Right forelimb (tissue), 1 donor: ENCODE measurements at places on chromosomes 1 and 21.
A peak's percentile ranks its signal among the peaks of the same experiment; 100 is the strongest.

GRCh38 chr1:167095368-167095767 is 1.5 kb downstream of the STYXL2 start:
- DNase-seq = no peak

GRCh38 chr1:88141499-88142074 is 542.5 kb upstream of the PKN2 start:
- DNase-seq = no peak

DNA sequence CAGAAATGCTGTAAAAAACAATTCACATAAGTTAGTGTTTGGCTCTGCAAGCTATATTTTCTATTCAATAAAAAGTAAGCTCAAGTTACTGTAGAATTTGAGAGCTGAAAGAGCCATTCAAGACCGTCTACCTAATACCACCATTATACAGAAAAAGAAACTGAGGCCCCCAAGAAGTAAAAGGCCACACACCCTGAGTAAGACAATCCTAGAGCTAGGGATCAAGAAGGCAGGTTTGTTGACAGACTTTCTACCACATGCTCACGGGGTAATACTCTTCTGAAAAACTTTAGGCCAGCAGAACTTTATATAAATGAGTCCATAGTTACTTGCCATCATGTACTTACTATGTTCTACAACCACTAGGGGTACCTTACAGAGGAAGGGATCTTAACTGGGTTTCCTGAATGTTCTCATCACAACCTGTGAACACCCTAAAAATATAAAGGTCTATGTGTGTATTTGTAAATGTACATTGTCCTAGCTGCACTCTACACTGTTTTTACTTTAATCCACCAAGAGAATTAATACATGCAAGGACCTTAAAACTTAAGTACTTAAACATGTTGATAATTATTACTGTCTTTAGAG is 2.7 kb downstream of the PSMG1 start:
- DNase-seq = no peak

DNA sequence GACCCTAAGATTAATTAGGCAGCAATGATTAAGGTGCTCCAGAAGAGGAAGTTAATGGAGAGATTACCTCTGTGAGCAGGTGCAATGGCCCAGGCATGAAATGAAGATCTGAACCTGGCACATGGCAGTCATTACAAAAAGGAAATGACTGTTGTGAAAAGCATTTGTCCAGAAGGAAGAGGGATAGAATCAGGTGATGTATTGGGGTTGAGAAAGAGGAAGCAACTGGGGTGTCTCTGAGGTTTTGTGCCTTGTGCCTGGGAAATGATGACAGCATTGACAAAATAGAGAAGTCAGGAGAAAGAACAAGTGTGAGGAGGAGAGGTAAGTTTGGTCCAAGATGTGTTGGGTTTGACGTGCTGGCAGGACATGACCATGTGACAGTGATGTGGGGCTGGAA is 5.6 kb downstream of the CRCT1 start:
- DNase-seq = no peak

- DNase-seq = no peak
Observed at GRCh38 chr1:160779626-160780397, 16.2 kb upstream of the LY9 start.

GRCh38 chr1:13730291-13730690 is 30.3 kb downstream of the PRDM2 start:
- DNase-seq = no peak

- DNase-seq = no peak
Observed at GRCh38 chr1:205091043-205091740, 6.9 kb upstream of the TMEM81 start.

DNA sequence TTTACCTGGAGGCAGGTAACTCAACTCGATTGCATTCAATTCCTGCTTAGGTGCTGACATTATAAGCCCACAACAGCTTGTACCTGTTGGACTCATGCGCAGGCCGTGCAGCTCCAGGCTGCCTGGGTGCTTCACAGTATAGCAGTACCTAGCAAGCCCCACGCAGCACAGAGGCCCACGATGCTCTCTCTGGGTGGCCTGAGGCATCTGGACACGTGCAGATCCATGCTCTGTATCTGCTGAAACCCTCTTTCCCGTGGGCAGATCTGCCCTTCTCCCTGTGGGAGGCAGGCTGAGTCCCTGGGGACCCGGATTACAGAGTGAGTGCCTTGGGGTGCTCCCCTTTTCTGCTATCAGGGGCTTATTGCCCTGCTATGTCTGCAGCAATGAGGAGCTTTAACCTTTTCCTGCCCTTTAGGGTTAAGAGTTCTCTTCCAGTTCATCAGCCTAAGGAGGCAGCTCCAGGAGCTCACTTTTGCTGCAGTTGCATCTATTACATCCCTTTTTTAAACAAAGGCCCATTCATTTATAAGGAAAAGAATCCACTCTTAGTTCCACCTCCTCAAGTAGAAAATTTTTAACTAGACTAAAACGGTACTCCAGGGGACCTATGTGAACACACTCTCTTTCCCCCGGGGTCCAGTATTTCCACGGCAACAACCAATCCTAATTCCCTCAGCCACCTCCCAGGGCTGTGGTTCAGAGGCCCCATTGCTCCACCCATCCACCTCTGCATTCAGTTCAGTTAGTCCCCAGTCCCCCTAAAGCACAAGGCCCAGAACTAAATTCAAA is 19.3 kb downstream of the ITPKB start:
- no peak for DNase-seq

DNA sequence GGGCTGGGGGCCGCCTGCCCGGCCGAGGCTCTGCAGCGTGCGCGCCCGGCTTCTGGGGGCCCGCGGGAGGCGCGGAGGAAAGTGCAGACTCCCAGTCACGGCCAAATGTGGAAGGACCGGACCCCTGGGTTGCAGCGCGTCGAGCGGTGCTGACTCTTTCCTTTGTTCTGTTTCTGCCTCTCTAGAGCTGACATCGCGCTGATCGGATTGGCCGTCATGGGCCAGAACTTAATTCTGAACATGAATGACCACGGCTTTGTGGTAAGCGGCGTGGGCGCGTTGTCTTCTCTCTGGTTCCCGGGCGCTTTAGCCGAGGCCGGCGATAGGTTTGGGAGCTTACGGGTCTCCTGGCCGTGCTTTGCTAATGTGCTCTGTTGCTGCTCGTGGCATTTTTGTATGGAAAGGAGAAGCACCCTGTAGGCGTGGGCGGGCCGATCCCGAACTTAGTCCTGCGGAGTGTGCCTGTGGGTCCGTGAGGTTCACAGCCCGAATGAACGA is 629 bp downstream of the PGD start:
- no peak for DNase-seq

GRCh38 chr1:7418442-7419080 is 352.5 kb upstream of the VAMP3 start:
- peak; percentile 16 for DNase-seq

GRCh38 chr21:37259426-37259825 is 7.7 kb downstream of the VPS26C start:
- no peak for DNase-seq

- DNase-seq = no peak
Observed at GRCh38 chr1:192506741-192507155, 68.8 kb upstream of the RGS1 start.

DNA sequence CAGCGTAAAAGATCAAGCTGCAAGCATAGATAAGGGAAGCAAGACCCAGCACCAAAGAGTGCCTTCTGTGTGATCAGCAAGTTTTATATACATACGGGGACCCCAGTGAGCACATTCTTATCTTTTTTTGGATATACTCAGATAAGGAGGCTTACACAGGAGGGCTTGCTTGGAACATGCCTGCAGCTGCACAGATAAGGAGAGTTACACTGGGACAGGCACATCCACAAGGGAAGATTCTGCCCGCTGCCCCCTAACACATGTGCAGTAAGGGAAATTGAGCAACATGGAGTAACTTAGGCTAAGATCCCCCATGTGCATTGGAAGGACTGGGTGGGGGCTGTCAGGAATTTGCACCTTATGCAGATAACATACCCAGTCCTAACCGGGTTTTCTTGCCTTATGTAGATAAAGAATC is 1334.8 kb downstream of the MRPL39 start:
- no peak for DNase-seq

- DNase-seq = peak; percentile 51
Observed at GRCh38 chr1:29708796-29709703, 472.7 kb downstream of the PTPRU start.

DNA sequence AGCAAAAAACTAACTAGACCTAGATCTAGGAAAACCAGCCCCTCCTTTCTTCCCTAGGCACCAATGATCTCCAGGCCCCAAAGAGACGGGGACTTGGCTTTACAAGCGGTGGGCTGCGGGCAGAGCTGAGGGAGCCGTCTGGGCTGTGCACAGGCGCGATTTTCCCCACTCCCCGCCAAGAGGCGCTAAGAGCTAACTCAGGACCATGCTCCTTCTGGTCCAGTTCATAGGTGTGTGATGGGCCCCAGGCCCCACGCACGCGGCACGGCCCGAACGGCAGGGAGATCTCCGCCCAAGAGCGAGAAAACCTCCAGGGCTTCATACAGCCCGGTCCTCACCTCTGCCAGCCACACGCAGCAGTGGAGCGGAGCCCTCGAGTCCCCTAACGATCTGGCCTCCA is 7.5 kb upstream of the GPR153 start:
- no peak for DNase-seq

- DNase-seq = no peak
Observed at GRCh38 chr1:162036163-162036562, 12.5 kb upstream of the OLFML2B start.

DNA sequence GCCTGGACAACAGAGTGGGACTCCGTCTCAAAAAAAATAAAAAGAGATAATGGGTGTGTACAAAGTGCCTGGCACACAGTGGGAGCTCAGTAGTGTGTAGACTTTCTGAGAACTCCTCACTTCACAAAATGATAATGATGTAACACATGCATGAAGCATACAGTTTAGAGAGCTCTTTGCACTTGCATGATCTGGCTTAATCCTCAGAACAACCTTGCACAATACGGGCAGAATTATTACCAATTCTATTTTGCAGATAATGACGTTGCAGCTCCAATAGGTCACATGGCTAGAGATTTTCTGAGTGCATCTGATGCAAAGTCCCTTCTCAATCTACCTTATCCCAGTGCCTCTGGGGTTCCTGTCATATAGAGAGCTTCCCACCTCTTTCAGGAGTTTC is 71.4 kb downstream of the CD247 start:
- DNase-seq = no peak

DNA sequence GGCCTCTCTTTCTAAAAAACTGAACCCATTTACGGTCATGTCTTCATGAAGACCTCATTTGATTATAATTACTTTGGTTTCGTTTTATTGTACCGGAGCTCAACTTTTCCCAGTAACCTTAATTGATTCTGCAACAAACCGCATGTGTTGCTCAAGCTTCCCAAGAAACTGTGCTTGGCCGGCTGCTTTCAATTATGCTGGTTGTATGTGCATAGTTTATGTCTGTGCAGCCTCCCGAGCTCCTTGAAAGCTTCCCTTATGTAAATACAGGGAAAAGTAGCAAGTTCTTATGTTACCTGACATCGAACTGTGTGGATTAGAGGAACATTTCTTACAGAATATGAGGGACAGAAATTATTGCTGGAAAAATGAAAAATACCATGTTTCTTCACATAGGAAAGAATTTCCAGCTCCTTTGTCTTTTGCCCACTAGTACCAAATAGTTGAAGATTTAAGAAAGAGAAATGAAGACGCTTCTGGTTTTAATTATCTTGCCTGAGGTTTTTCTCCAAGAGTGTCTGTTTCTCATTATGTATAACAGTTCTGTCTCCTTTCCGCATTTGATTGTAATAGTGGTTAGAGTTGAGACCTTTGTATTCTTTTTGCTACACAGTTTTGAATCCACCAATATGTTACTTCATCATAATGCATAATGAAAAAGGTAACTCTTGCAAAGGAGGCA is 2.1 kb downstream of the VCAM1 start:
- DNase-seq = peak; percentile 58

- DNase-seq = no peak
Observed at GRCh38 chr1:243792401-243792800, 57.6 kb downstream of the AKT3 start.

DNA sequence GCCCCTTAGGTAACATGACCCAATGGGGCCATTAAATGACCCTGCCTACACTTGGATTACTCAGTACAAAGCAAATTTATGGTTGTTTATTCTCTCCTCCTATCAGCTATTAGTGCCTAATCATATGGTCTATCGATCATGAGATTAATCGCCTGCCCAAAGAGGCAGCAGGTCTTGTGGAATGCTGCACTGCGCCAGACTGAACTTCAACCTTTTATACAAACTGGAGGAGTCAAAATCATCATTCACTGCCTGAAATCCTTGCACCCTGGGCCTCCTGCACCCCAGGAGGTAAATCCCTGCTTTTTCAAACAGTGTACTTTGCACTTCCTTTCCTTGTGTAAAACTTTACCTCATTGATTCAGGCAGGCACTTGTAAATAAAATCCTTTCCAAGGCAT is 69.7 kb downstream of the NFIA start:
- no peak for DNase-seq

- no peak for DNase-seq
Observed at GRCh38 chr1:113917400-113918082, 11.6 kb upstream of the HIPK1 start.

GRCh38 chr1:18752409-18752808 is 107.1 kb downstream of the TAS1R2 start:
- no peak for DNase-seq

- no peak for DNase-seq
Observed at GRCh38 chr1:42335809-42336518, 929 bp upstream of the FOXJ3 start.

GRCh38 chr1:76264642-76265041 is 190.1 kb downstream of the ST6GALNAC3 start:
- no peak for DNase-seq

GRCh38 chr1:207954104-207954503 is 43.2 kb upstream of the CD34 start:
- DNase-seq = no peak

- DNase-seq = no peak
Observed at GRCh38 chr1:173052681-173053196, 2.0 kb upstream of the TNFSF18 start.

DNA sequence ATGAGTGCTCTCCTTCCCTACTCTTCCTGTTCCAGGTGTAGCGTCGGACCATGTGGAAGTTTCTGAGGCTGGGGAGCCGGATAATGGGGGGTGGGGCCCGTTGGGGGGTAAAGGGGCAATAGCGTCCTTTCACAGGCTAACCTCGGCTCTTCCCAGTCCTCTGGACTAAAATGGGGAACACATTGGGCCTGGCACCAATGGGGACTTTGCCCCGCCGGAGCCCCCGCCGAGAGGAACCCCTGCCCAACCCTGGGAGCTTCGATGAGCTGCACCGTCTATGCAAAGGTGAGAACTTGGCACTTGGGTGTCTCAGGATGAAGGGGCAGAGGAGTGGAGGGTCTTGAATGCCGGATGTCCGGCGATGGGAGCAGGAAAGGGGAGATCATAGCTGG is 456 bp downstream of the TOMM40L start:
- DNase-seq = no peak

DNA sequence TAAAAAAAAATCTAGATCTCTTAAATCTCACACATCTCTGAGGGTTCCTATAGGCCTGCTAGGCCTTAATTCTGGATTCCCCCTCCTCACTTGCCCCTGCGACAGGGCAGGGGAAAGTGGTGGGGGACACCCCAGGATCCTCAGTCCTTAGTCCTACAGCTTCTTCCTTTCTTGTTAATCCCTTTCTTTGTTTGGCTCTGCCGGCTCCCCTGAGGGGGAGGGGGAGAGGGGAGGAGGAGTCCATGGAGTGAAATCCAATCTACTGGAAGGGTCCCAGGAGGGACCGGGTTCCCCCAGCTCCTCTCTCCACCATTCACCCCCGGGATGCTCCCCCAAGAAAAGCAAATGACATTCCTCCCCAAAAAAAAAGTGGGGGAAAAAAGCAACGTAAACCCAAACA is 8.5 kb downstream of the MEX3A start:
- no peak for DNase-seq
